ENCODE measurements at places on chromosomes 11 and 22.

- no peak for DNase-seq
Measured at GRCh38 chr11:94857337-94857736, 89.2 kb downstream of the AMOTL1 start.

- no peak for DNase-seq
Measured at GRCh38 chr22:22798716-22799115, 88.9 kb upstream of the IGLL5 start.

GRCh38 chr11:67585911-67586310 is 2.3 kb downstream of the GSTP1 start:
- no peak for DNase-seq

- DNase-seq, result peak; percentile 28
Measured at GRCh38 chr11:96036863-96037262, 113.0 kb upstream of the MTMR2 start.

- peak; percentile 68 for DNase-seq
Measured at GRCh38 chr11:355581-356458, 13.5 kb upstream of the B4GALNT4 start.

Data from NCI-H774 (cell line).